Dorsolateral prefrontal cortex (tissue), 122 donors: ENCODE measurements at places on chromosomes 7 and 10. TPM values are rescaled to one million over a fixed set of nuclear protein-coding genes. Genes with fewer than 3 reads are reported as not detected.

JMJD1C gene
- total RNA-seq = 106 TPM

NUTM2E gene
- total RNA-seq = 1.3 TPM

- DNase-seq = no peak
Observed at GRCh38 chr10:130382031-130382430, 245.8 kb downstream of the GLRX3 start.

GRCh38 chr7:41529831-41530230, 173.1 kb downstream of the INHBA start:
- no peak for DNase-seq

- DNase-seq = no peak
Observed at GRCh38 chr10:32445036-32445435, 904 bp upstream of the CCDC7 start.

DNA sequence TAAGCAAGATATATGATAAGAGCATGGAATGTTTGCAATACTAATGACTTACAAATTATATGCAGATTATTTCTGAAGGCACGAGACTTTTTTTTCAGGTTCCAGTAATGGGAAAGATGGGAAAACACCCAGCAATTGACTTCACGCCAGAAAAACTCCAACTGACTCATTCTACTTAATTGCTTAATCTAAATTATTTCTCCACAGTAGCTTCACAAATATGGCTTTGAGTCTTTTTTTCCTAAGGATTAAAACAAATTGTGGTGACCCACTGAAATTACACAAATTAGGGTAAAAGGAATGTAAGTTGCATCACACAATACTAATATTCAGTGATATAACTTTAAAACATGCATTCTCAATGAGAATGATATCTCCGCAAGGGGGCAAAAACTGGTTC, 138.7 kb downstream of the GNAI1 start:
- no peak for DNase-seq
